LHCN-M2 (cell line): ENCODE measurements at places on chromosomes 1 and 21.

DNA sequence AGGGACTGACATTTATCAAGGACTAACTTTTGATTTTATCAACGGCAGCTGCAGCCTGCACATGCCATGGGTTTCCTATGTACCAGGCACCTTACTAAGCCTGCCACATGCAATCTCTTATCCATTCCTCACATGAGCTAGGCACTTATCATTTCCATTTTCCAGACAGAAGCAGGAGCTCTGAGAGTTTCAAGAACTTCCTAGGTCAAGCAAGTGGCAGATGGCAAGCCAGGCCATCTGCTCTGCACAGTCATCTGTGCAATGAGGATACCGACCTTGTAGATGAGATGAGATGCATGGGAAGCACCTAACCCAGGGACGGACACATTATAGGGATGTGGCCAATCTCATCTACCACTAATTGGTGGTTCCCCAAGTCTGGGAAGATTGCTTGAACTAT, 339.4 kb upstream of the USP24 start:
- no peak for DNase-seq

- DNase-seq, result peak; percentile 31
Observed at GRCh38 chr1:109864047-109864822, 46.4 kb upstream of the CSF1 start.

DNA sequence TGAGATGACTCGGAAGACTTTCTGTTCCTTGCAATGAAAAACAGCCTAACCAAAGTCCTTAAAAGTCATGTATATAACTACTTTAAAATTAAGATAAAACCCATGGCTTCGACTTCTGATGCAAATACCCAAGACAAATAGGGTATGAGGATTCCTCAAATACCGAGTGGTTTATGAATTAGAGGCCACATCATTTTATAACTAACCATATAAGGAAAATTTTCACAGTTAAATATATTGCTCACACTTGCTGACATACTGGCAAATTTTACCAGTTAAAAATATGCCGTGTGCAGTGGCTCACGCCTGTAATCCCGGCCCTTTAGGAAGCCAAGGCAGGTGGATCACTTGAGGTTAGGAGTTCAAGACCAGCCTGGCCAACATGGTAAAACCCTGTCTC, 5.4 kb downstream of the RERE start:
- no peak for DNase-seq

GRCh38 chr21:42568866-42569731, 55.4 kb downstream of the SLC37A1 start:
- no peak for DNase-seq

- DNase-seq, result no peak
Observed at GRCh38 chr1:209428241-209428921, 155.1 kb upstream of the CAMK1G start.

DNA sequence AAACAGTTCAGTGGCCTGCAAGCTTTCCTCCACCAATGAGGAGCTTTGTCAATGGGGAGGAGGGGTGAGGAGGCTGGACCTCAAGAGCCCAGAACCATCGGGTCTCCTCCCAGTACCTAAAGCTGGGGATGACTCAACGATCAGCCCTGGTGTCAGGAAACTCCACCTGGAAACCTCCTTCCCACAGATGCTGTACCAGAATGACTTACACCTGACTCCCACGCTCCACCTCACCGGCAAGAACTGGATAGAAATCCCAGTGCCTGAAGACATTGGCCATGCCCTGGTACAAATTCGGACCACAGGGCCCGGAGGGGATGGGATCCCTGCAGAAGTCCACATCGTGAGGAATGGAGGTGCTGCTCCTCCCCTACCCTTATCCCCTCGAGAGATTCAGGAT, 11.4 kb downstream of the TMEM81 start:
- no peak for DNase-seq

DNA sequence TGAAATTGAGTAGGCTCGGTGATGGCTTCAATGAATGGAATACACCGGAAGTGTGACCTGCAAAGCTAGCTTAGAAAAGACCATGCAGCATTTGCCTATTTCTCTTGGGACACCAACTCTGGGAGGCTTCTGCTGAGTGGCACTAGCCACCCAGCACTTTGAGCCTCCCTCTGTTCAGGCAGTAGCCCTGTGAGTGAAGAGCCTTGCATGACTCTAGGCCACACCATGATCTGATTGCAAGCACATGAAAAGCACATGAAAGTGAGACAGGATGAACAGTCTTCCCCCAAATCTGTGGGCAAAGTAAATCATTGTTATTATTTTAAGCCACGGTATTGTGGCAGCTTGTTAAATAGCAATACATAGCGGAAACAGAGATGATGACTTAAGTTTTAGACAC, 2.8 kb downstream of the CD48 start:
- no peak for DNase-seq

GRCh38 chr1:90821788-90822359, 104.8 kb upstream of the BARHL2 start:
- peak; percentile 2 for DNase-seq

GRCh38 chr1:64398936-64399335, 71.0 kb upstream of the CACHD1 start:
- no peak for DNase-seq

DNA sequence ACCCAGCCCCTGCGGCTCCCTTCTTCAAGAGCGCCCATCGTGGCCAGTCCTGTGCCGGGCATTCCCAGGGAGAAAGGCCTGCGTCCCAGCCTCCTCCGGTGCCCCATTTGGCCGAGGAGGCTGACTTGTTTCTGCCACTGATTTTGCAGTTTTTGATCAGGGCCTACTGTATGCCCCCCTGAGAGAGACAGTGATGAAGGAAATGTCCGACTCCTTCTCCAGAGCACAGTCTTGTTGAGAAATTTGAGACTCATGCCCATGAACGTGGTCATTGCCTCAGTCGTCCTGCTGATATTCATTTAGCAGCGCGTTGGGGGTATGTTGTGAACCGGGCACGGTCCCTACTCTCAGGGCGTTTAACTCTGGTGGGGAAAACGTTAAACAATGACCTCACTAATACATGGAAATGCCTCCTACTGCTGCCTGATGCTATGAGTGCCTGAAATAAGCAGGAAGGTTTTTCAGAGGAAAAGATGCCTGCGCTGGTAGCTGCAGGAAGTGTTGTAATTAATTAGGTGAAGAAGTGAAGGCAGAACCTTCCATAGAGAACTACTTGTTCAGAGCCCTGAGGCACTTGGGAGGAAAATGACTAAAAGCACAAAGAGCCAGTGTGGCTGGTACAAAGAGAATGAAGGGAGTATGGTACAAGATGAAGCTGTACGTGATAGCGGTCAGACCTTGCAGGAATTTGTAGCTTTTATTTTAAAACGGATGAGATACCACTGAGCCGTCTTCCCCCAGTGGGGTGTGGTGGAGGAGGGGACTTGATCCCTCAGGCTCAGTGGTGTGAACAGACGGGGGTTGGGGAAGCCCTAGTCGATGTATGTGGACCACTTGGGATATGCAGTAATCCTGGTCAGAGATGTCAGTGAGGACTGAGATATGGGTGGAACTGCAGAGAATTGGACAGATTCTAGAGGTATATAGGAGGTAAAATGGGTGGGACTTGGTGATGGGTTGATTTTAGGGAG, 730 bp downstream of the ZCCHC17 start:
- peak; percentile 9 for DNase-seq

GRCh38 chr1:4166713-4167112, 266.6 kb upstream of the C1orf174 start:
- no peak for DNase-seq

GRCh38 chr1:86054396-86054795, 102.2 kb downstream of the COL24A1 start:
- DNase-seq, result no peak

GRCh38 chr1:227489572-227489971, 73.8 kb upstream of the ZNF678 start:
- DNase-seq, result no peak

DNA sequence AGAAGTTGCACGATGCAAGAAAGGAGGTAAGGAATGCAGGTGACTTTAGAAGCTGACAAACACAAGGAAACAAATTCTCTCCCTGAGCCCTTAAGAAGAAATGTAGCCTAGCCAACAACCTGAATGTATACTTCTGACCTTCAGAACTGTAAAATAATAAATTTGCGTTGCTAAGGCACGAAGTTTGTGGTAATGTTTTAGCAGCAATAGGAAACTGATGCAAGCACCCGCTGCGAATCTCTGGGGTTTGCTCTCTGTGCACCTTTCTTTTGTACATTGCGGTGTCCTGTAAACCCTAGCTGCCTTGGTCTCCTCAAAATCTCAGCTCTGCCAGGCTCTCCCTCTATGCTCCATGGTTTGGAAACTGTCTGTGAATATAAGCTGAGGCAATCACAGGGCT, 15.1 kb downstream of the CD53 start:
- DNase-seq, result no peak

DNA sequence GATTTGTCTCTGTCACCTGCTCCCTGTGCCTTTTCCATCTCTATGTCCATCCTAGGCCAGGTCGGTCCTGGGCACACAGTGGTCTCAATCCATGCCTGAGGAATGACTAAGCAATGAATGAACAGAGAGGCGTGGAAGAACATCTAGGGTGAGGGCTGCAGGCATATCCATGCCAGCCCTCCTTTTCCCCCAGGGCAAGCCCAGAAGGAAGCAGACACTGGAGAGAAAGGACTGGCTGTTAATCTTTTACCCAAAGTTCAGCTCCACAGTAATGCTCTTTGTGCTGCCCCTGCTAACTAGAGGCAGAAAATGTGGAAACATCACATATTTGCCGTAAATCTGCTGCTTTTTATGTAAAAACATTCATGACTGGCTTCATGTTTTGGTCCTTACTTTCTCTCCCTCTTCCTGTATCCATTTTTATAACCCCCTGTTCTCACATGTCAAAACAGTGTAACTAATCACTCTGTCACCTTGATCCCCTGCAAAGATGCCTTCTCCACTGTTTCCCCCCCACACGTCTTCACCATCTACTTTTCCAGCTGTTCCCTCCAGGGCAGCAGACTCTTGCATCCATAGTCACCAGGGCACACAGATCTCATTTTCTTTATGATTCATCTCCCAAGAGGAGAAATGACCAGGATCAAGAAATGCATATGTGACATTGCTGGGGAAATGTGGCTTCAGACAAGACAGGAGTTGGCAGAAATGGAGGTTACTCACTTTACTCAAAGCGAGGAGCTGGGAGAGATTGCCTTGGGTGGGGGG, 166.4 kb upstream of the PROX1 start:
- no peak for DNase-seq

DNA sequence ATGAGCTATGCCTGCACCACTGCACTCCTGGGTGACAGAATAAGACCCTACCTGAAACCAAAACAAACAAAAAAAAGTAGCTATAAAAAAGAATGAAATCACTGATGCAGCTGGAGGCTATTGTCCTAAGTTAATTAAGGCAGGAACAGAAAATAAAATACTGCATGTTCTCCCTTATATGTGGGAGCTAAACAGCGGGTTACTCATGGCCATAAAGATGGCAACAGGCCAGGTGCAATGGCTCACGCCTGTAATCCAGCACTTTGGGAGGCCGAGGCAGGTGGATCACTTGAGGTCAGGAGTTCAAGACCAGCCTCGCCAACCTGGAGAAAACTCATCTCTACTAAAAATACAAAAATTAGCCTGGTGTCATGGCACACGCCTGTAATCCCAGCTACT, 152.7 kb downstream of the PIK3R3 start:
- DNase-seq, result no peak

GRCh38 chr1:168053681-168054080, 83.0 kb downstream of the GPR161 start:
- DNase-seq, result no peak

DNA sequence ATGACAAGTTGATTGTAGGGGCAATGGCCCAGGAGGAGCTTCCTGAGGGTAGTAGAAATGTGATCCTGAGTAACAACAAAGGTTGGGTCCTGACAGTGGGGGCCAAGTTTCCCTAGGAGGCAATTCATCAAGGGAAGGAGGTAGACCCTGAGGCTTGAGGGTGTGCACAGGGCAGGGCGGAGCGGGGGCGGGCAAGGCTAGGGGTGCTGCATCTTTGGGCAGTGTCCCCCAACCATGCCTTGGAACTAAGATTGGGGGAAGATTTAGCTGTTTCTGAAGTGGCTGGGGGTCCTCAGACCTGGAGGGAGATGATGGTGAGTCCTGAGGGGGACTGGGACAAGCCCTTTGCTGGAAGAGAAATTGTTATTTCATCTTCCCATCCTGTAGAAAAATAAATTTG, 50.9 kb downstream of the HUNK start:
- DNase-seq, result no peak

DNA sequence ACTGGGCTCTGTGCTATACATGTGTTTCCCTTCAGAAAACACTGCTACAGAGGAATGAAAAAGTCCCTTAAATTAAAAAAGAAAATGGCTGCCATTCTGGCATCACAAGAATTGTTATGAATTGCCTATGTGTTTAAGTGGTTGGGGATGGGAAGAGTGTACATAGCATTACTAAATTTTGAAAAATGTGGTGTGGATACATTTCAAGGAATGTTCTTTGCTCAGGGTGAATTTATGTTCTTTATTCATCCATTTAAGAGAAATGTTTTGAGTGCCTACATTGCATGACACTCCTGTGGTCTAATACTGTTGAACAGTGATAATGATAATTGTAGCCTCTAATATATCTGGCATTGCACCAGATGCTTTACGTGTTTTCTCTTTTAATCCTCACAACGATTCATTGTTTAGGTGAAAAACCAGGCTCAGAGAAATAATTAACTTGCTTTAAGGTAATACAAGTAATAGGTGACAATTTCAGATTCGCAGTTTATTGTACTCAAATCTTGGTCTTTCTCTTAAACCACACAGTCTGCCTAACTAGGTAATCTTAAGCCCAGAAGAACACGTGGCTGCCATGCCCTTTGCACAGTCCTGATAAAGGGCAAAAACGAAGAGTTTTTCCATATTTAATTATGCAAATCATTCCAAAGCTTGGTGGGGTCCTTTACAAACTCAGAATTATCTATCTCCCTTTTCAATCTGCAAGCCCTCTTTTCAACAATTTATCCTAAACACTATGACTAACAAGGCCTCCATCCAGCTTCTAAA, 31.5 kb downstream of the DPT start:
- DNase-seq, result no peak

- no peak for DNase-seq
Observed at GRCh38 chr1:45522324-45523104, 830 bp upstream of the PRDX1 start.

DNA sequence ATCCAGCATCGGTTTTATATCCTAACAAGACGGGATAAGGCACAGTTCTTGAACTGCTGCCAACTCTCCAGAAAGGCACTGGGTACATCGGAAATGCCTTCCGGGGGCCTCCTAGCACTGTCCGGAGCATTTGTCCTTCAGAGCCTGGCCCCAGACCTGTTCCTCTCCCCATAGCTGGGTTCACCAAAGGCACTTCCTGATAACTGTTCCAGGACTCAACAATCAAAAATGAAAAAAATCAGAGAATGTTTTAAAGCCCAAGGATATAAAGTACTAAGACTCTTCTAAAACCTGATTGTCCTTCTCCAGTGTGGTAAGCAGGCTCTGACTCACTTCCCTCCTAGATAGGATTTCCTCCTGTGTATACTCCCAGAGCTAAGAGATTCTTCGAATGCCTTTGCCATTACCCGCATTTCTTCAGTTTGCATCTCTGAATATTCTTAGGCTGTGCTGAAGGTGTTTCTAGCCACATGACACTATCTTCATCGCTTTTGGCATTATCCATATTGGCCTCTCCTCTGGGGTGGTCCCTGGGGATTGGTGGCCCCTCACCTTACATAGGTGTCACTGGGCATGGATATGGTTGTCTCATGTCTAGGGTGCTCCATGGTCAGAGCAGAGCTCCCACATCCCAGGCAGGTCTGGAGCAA, 112.9 kb downstream of the ZBTB18 start:
- DNase-seq, result peak; percentile 98
